Stimulated activated effector memory CD8-positive, alpha-beta T cell treated with anti-CD3 and anti-CD28 coated beads, Interleukin-12 subunit alpha, Interleukin-12 subunit beta, amount 100 ng/mL, for 72 hours (primary cell): ENCODE measurements at places on chromosomes 6 and 20.

- DNase-seq: no peak
Observed at GRCh38 chr20:5150226-5151076, 23.6 kb downstream of the CDS2 start.

GRCh38 chr20:16485401-16485800 is 87.8 kb downstream of the KIF16B start:
- DNase-seq: no peak

GRCh38 chr6:18432180-18432579 is 45.0 kb downstream of the RNF144B start:
- DNase-seq: no peak

- DNase-seq: no peak
Observed at GRCh38 chr20:4509825-4510522, 211.7 kb upstream of the PRND start.

DNA sequence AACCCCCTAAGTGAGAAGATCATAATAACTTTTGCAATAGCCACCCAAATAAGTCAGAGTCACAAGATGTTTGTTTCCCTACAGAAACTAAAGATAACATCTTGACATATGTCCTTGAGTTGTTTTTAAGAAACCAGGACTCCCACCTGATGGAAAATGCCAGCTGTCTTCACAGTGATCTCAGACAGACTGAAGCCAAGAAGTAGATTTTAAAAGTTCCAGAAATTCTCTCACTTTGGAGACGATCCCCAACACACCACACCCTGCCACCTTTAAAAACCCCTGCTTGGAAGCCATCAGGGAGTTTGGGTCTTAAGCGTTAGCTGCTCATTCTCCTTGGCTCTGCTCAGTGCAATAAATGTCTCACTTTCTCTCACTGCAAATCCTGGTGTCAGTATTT is 63.0 kb downstream of the GPR6 start:
- peak; percentile 35 for DNase-seq

DNA sequence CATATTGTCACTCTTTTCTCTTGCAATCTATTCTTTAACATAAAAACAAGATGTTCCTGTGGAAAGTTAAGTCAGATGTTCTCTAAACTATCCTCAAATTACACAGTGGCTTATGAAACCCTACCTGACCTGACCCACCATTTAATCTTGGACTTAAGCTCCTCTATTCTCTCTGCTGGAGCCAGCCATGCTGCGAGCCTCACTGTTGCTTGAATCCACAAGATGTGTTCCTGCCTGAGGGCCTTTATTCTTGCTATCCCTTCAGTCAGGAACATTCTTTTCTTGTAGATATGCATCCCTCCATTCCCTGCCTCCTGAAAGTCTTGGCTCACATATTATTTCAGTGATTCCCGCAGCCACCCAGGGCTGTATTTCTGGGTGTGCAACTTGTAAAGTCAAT is 283.2 kb downstream of the EPHA7 start:
- DNase-seq: no peak

- no peak for DNase-seq
Observed at GRCh38 chr6:77180326-77180725, 283.0 kb downstream of the HTR1B start.
